Kidney (tissue), 22 donors: ENCODE measurements at places on chromosomes 1 and 21. TPM values are rescaled to one million over a fixed set of nuclear protein-coding genes. Genes with fewer than 3 reads are reported as not detected.

- no peaks in the 10 kb centered on the region for H3K4me1 ChIP-seq
- H3K27ac ChIP-seq = no peak overlapping the region
- no peaks in the 10 kb centered on the region for H3K27me3 ChIP-seq
- H3K4me3 ChIP-seq = no peak overlapping the region
- H3K36me3 ChIP-seq = no peaks in the 10 kb centered on the region
These were observed 101.7 kb upstream of the COG2 start for GRCh38 chr1:230540421-230541155.

- H3K27ac ChIP-seq = no peak overlapping the region
- peak; percentile 45 for DNase-seq
- no peaks in the 10 kb centered on the region for H3K27me3 ChIP-seq
These were observed 11.0 kb downstream of the GSTM5 start for GRCh38 chr1:109722908-109723691.

HJV gene
- total RNA-seq = not detected

NOS1AP gene
- 10.7 TPM for total RNA-seq

GRCh38 chr1:81412954-81413353 is 387.8 kb upstream of the ADGRL2 start:
- no peak overlapping the region for H3K27ac ChIP-seq
- H3K36me3 ChIP-seq = no peaks in the 10 kb centered on the region
- no peak overlapping the region for H3K4me3 ChIP-seq
- H3K27me3 ChIP-seq = no peaks in the 10 kb centered on the region
- H3K4me1 ChIP-seq = no peaks in the 10 kb centered on the region

- H3K36me3 ChIP-seq = no peaks in the 10 kb centered on the region
- peaks cover 8% of the 10 kb centered on the region for H3K4me1 ChIP-seq
- H3K27me3 ChIP-seq = no peaks in the 10 kb centered on the region
- DNase-seq = no peak
These were observed 12.4 kb upstream of the POFUT2 start for GRCh38 chr21:45299864-45300785.

DNA sequence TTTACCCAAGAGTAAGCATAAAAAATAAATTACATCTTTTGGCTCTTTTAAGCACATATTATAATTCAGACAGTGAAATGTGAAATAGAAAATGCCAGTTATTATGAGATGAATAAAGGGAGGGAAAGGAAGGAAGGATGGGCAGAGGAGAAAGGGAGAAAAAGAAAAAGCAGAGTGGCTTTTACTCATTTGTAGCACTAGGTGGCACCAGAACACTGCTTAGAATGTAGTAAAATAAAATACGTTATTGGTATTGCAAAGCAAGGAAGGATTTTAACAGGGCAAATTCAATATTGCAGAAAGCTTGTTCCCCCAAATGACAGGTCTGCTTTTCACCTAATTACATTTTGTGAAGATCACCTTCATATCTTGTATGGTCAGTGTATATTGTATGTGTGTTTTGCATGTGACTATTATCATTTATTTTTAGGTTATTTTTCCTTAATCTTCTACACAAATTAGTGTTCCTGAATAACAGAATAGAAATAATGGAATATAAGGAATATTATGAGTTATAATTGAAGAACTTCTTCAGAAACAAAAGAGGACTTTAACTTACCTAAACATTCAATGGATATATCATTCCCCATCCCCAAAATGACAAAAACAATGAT is 9.1 kb upstream of the PCNX2 start:
- no peaks in the 10 kb centered on the region for H3K4me1 ChIP-seq
- H3K36me3 ChIP-seq = no peaks in the 10 kb centered on the region
- H3K27me3 ChIP-seq = no peaks in the 10 kb centered on the region
- no peak overlapping the region for H3K27ac ChIP-seq
- DNase-seq = no peak
- H3K4me3 ChIP-seq = no peak overlapping the region

DNA sequence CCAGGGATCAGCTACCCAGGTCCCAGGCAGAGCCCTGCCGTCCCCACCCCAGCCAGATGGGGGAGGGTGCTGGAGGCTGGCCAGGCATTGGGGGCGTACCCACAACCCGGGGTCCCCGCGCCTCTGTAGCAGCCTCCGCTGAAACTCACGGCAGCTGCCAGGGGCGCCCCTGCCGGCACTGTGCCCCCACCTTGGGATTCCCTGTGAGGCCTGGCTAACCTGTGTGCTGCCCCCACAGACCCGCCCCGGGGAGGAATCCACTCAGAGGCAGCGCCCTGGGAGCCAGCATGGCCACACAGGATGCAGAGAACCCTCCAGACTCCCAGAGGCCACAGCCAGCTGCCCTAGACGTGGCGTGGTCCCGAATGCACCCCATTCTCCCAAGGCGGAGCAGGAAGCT is 3.8 kb downstream of the DVL1 start:
- no peak overlapping the region for H3K27ac ChIP-seq
- DNase-seq = no peak
- H3K36me3 ChIP-seq = peaks cover 11% of the 10 kb centered on the region
- no peak overlapping the region for H3K4me3 ChIP-seq
- peaks cover 24% of the 10 kb centered on the region for H3K4me1 ChIP-seq

HAX1 gene
- total RNA-seq = 74.8 TPM

SELL gene
- 9.8 TPM for total RNA-seq

- H3K36me3 ChIP-seq = no peaks in the 10 kb centered on the region
- no peak overlapping the region for H3K4me3 ChIP-seq
- no peak overlapping the region for H3K27ac ChIP-seq
- peak; percentile 16 for DNase-seq
These were observed 33.9 kb downstream of the RUNX3 start for GRCh38 chr1:24896176-24896575.

CD34 gene
- 50.9 TPM for total RNA-seq

CNR2 gene
- total RNA-seq = 0.57 TPM

DNA sequence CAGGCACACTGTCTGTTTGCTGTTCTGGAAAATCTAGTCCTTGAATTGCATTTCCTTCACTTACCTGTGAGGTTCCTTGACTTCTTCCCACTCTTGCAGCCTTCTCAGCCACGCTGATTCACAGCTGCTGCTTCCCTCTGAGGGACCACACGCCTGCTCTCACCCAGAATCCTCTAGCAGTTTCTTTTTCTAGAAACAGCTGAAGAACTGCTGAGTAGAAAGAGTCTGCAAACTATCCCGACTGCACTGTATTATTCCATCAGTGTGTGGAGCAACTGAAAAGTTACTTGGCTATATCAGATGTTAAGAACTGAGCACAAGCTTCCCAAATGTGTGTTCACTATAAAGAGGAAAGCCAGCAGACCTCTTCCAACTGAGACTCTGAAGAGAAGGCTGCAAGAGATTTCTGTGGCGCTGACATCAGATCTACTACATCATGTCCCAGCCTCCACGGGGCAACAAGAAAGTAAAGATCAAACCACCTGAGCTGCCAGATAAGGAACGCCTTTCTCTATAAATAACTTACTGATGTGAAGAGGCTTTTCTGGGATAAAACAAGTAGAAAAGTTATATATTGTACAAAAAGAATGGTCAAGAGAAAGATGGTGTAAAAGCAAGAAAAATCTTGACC is 226.6 kb downstream of the RERE start:
- H3K27me3 ChIP-seq = no peaks in the 10 kb centered on the region
- H3K27ac ChIP-seq = no peak overlapping the region
- no peaks in the 10 kb centered on the region for H3K36me3 ChIP-seq

DNA sequence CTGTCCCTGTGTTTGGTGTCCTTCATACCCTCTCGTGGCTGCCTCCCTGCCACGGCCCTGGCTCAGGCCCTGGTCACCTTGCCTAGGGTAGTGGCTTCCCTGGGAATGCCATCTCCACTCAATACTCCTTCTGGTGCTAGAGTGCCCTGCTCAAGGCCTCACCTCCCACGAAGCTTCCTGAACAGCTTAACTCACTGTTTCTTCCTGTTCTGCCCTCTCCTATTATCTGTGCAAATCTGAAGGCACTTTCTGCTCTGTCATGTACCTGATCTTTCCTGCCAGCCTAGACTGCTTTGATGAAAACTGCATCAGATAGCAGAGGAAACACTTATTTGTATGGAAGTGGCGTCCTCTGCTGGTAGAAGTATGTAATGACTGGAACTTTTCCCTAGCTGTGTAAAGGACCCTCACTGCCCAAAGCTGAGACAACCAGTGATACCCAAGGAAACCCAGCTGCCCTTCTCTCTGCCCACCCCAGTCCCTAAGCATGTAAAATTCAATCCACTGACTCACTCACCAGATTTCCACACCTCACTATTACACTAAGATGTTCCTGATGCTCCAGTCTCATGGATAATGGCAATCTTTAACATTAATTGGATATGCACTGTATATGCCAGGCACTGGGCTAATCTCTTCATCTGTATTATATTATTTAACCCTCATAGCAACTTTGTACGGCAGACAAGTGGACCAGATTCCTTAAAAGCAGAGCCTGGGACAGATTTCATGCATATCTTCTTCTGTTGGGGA is 36.2 kb upstream of the BTG2 start:
- peak; percentile 86 for DNase-seq
- no peaks in the 10 kb centered on the region for H3K27me3 ChIP-seq
- no peak overlapping the region for H3K4me3 ChIP-seq
- no peaks in the 10 kb centered on the region for H3K4me1 ChIP-seq
- H3K36me3 ChIP-seq = no peaks in the 10 kb centered on the region

DTL gene
- 2.0 TPM for total RNA-seq

BCAN gene
- 0.19 TPM for total RNA-seq

- DNase-seq = no peak
- H3K4me3 ChIP-seq = no peak overlapping the region
- no peak overlapping the region for H3K27ac ChIP-seq
- no peaks in the 10 kb centered on the region for H3K36me3 ChIP-seq
These were observed 206.5 kb upstream of the AJAP1 start for GRCh38 chr1:4447778-4448420.

GRCh38 chr1:5142389-5142788 is 488.0 kb downstream of the AJAP1 start:
- no peaks in the 10 kb centered on the region for H3K36me3 ChIP-seq
- no peak overlapping the region for H3K4me3 ChIP-seq
- no peaks in the 10 kb centered on the region for H3K4me1 ChIP-seq
- no peak overlapping the region for H3K27ac ChIP-seq

RASSF5 gene
- total RNA-seq = 18.8 TPM
